ENCODE measurements at places on chromosomes 5 and 9.

DNA sequence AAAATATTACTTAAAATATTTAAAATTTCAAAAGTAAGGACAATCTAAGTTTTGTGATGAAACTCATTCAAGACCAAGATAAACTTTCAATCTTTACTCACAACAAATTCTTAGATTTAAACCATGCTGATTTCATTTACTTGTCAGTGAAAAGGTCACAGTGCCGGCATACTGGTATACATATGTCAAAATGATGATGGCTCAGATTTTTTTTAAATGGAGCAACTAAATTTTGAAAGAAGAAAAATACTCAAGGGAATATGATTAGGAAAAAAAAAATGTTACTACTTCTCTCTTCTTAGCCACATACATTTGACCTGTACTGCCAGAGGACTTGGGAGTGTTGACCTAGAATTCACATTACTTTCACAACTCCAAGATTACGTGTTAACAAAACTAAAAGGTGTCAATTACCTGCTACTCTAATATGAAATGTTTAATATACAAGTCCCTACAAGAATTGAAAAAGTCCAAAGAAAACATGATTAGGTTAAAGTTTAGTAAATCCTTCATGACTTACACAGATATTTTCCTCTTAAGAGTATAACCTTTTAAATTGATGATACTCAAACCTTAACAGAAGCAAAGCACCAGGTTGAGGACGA is 4.6 kb downstream of the EFNA5 start:
- no peak for DNase-seq

- DNase-seq, result no peak
These were observed 122.6 kb upstream of the KLF9 start for GRCh38 chr9:70537084-70537483.

GRCh38 chr5:94884311-94884710 is 265.8 kb downstream of the SLF1 start:
- peak; percentile 22 for DNase-seq

DNA sequence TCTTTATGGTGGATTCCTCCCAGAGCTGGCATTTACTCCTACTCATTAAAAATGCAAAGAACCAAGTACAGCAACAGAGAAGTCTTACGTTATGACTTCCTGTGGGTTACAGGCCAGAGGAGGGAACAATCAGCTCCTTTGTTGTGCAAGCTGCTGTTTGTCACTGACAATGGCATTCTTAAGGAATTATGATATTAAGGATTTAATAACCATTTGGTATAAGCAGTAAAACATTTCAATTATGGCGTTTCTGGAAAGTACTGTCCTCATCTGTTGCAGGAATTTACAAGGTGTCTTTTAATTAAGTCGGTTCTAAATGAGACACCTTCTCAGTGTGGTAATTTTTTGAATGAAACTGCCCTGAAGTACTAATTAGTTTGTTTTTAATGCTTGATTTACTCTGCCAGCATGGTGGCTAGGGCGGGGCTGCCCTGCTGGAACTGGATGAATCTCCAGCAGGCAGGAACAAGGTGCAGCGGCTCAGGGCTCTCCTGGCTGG is 49.1 kb upstream of the VDAC1 start:
- DNase-seq, result peak; percentile 51

DNA sequence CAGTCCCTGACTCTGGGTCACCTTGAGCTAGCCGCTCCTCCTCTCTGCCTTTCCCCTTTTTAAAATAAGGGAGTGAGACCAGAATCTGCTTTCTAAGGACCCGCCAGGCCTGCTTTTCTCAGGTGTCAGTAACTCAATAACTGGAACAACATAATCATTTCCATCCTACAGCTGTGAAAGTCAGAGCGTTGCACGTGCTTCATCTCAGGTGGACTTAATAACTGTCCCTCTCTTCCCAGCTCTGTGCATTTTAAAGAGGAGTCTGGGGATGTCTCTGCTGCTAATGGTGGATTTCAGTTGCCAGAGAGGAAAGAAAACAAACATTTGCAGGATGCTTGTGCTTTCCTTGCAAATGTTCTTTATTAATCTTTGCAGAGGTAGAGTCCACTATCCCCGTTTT is 93.7 kb downstream of the PCDH1 start:
- no peak for DNase-seq

- DNase-seq, result no peak
These were observed 215.8 kb downstream of the FRMD3 start for GRCh38 chr9:83322438-83322837.

DNA sequence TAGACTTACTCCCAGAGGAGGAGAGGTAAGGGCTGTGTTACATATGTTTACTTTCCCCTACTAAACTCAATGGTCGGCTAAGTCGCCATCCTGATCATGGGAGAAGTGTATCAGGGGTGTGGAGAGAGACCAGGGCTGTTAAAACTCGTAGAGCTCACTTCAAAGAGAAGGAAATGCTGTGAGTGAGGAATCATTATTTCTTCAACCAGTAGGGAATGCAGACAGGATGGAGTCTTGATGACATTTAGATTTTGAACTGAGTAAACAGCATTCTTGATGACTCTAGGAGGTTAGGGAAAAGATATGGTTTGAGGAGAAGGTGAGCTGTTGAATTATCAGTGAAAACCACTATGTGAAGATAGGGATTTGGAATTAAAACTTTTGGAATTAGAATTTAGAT is 17.3 kb downstream of the RECK start:
- DNase-seq, result no peak

GRCh38 chr9:127305838-127306226 is 41.3 kb downstream of the GARNL3 start:
- DNase-seq, result no peak

DNA sequence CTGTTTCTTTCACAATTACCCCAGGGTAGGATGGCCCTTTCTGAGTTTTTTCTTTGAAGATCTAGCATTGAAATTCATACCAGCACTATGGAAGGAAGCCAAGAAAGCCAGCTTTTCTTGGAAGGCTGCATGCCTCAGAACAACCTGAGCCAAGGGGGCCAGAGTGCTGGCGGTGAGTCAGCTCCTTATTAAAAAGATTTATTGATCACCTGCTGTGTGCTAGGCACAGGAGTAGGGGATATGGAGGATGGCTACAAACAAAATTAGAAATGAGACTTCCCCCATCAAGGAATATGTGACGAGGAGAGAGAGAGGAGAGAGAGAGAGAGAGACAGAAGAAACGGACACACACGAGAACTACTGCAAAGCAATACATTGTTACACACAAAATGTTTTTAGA is 184.6 kb upstream of the PUM3 start:
- DNase-seq, result peak; percentile 70

DNA sequence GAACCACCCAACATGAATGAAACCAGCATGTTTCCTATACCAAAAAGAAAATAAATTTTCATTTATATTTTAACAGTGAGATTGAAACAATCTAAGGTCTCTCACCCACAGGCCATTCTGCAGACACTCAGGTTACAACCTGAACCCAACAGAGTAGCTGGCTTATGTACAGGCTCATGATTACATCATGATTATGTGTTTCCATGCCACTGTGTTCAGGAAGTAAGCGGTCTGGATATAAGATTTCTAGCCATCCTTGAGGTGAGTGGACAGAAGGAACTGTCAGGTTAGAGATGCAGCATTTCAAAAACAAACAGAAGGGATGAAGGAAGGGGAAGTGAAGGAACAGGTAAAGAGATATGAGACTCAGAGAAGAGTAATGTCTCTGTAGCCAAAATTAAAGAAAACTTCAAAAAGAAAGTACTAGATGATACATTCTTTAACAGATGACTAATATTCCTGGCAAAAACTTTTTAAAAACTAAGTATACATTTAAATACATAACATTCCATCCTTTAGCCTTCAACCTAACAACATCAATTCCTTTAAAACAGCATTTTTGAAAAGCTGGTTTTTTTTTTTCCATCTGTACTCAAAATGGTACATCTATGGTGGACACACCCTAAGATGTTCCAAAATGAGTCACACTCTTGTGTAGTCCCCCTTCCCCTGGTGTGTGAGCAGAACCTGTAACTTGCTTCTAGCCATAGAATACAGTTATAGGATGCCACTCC is 119.8 kb downstream of the LPAR1 start:
- DNase-seq, result peak; percentile 88

- DNase-seq, result no peak
These were observed 40.2 kb upstream of the EXOC3 start for GRCh38 chr5:402615-403359.

DNA sequence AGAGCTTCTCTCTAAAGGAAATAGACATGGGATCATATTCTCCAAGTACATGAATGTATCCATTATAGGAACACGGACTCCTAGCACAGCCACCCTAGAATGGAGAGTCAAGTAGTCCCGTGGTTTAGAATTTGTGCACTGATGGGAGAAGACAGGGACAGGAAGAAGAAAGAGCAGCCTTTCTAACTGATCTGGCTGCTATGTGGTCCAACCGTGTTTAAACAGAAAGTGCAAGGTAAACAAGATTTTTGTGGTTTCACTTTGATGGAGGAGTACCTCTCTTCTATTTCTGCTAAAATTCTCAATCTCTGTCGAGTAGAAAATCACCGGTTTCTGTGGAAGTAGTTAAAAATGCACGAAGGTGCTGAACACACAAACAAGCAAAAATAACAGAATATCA is 171.3 kb downstream of the ST8SIA4 start:
- DNase-seq, result peak; percentile 4

DNA sequence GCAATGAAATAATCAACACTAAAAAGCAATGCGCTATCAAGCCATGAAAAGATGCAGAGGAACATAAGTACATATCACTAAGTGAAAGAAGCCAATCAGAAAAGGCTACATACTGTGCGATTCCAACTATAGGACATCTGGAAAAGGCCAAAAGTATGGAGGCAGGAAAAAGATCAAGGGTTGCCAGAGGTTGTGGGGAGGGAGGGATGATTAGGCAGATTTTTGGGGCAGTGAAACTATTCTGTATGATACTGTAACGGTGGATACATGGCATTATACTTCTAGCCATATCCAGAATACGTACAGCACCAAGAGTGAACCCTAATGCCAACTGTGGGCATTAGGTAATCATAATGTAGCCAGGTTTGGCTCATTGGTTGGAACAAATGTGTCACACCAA is 50.0 kb upstream of the FAM120AOS start:
- no peak for DNase-seq

GRCh38 chr9:133892193-133892920 is 99.8 kb downstream of the VAV2 start:
- no peak for DNase-seq

GRCh38 chr5:65801352-65801783 is 79.4 kb downstream of the NLN start:
- DNase-seq, result peak; percentile 86

DNA sequence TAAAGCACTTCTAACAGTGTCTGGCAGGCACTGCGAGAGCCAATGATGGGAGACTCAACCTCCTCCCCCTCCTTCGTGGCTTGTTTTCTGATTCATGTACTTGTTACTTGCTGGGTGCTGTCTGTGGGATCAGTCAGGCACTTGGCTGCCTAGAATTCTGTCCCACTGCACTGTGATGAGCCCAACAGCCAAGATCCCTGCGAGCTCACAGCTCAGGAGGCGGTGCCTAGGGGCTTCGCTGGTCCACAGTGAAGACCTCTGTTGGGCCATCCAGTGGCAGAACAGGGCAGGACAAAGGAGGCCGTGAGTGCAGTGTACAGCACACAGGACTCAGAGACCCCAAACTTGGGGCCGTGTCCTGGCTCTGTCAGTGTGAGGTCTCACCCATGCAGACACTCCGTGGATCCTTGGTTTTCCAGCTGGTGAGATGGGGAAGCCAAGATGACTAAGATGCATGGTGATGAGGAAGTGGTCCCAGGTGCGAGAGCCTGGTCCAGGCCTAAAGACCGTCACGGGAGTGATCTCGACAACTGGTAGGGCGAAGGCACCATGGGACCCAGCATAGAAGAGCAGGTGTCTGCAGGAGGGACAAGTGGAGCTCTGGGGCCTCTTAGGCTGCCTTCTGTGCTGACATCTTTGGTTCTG is 19.5 kb downstream of the MYMK start:
- no peak for DNase-seq

DNA sequence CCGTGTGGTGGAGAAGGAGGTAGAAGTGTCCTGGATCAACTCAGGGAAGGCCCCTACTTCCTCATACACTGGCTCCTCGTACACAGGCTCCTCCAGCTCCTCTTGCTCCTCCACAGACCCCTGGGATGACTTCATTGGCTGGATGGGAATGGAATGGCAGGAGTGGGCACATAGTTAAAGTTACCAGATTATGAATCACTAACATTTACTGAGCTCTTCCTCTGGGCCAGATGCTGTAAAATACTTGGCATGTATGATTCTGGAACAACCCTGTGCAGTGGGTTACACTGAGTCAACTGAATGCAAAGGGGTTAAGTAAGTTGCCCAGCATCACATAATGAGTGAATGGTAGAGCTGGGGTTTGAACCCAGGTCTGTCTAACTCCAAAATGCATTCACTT is 3.1 kb upstream of the FCHSD1 start:
- DNase-seq, result peak; percentile 67

DNA sequence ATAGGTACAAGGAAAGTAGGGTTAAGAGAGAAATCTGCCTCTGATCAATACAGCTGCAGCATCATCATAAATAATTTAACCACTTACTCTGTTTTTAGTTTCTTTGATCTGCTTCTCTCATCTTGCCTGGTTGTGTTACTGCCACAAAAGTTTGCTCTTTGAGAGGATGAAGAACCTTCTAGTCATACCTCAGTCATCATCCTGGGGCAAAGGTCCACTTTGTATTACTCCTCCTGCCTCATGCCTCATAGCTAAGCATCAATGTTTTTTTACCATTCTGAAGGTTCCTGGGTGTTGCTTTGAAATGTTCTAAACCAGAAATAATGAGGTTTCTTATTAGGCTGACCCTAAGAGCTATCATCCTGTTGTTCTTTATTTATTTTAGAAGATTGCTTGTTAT is 17.1 kb upstream of the TRIM36 start:
- DNase-seq, result no peak

DNA sequence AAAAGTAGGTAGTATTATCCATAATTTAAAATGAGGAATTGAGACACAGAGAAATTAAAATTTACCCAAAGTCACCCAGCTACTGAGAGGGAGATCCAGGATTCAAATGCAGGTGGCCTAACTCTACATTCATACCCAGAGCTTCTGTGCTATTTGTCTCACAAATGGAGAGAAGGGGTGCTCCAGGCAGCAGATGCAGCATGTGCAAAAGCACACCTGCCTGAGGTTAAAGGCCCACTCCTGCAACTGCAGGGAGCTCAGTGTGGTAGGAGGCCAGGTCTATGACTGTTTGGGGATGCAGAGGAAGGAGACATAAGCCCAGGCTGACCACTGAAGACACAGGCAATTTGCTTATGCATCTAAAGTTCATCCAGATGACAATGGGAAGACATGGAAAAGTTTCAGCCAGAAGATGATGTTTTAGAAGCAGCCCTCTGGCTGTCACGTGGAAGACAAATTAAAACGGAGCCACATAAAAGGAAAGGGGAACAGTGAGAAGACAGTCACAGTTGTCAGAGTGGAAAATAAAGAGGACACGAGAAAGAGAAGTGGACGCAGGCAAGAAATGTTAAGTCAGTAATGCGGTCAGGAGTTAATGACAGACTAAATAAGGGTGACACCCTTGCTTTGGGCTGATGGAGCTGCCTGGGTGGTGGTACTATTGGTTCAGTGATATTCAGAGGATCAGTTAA is 214.7 kb downstream of the EBF1 start:
- no peak for DNase-seq
